NCI-H1048 (cell line): ENCODE measurements at places on chromosomes 11 and 22.

DNA sequence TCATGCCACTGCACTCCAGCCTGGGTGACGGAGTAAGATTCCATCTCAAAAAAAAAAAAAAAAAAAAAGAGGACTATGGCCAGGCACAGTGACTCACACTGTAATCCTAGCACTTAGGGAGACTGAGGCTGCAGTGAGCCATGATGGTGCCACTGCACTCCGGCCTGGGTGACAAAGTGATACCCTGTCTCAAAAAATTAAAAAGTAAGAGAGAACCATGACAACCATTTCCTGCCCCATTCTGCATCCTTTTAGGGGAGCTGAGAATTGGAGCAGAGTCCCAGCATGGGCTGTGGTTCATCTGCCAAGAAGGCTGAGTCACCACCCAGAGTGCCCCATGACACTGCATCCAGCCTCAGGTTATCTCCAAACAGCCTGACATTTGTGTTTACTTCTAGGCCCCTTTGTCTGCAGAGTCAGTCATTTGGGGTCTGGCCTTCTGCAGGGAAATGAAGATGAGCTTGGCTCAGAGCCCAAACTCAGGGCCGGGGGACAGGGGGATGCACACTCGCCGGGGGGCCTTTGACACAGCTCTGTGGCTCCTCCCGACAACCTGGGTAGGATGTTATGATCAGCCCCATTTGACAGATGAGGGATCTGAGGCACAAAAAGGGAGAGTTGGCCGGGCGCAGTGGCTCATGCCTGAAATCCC is 4.7 kb downstream of the CSDC2 start:
- no peak for DNase-seq

DNA sequence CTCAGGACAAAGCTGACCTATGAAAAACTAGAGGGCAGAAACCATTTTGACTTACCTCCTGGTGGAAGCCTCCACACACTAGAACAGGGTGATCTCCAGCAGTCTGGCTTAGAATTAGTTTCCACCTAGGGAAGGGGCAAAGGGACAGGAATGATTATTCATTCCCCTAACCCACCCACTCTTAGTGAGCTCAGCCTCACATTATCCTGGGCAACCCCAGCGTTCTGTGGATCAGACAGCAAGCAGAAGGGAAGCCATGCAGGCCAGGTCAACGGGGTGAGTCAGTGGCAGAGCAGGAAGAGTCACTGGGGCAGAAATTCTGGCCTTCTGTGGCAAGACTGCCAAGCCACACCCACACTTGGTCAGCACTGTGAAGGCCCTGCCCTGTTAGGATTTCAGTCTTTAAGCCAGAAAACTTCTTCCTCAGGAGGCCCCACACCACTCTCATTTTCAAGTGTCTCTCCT is 10.5 kb downstream of the NUMA1 start:
- DNase-seq: no peak

GRCh38 chr11:66938582-66939135 is 19.5 kb downstream of the PC start:
- no peak for DNase-seq

- no peak for DNase-seq
These were observed 161.5 kb upstream of the BLID start for GRCh38 chr11:122277493-122277892.

- no peak for DNase-seq
These were observed 9.5 kb upstream of the EHD1 start for GRCh38 chr11:64887757-64888405.
